ENCODE measurements at places on chromosomes 13 and 19. TPM values are rescaled to one million over a fixed set of nuclear protein-coding genes. Genes with fewer than 3 reads are reported as not detected.

MBD3L3 gene
- polyA plus RNA-seq, result not detected

ZNF540 gene
- 4.5 TPM for polyA plus RNA-seq

ZNF43 gene
- polyA plus RNA-seq, result 36.1 TPM

- DNase-seq, result no peak
These were observed 8.2 kb downstream of the NDUFA11 start for GRCh38 chr19:5895409-5895808.

- DNase-seq, result no peak
These were observed 142.2 kb downstream of the KCTD15 start for GRCh38 chr19:33938821-33939220.

GRCh38 chr19:38849147-38849859 lies 483 bp downstream of the HNRNPL start:
- peak; percentile 93 for DNase-seq

DNA sequence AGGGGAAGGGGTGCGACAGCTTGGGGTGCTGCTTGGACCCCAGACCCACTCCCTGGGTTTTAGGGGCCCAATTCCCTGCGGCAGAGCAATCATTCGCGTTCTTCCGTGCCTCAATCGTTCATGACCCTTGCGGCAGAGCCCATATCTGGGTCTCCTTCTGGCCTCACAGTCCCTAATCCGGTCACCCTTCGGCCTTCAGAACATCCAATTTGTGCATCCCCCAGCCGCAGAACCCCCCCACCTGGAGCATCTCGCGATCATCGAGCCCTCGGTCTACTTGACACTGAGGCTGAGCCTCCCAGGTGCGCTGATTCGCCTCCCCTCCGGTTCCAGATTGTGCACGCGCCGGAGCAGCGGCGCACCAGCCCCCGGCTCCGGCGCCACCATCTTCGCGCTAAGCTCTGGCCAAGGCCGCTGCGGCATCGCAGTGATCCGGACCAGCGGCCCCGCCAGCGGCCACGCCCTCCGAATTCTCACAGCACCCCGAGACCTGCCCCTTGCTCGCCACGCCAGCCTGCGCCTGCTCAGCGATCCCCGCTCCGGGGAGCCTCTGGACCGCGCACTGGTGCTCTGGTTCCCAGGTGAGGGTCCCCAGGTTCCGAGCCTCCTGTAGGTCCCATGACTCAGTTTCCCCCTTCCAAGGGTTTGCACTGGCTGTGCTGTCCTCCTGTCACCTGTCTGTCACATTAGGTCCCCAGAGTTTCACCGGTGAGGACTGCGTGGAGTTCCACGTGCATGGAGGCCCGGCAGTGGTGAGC lies 501 bp downstream of the GTPBP3 start:
- no peak for DNase-seq

GRCh38 chr19:18768997-18769891 lies 21.9 kb downstream of the COMP start:
- no peak for DNase-seq

GRCh38 chr13:113148407-113148806 lies 10.0 kb upstream of the PROZ start:
- no peak for DNase-seq

DNA sequence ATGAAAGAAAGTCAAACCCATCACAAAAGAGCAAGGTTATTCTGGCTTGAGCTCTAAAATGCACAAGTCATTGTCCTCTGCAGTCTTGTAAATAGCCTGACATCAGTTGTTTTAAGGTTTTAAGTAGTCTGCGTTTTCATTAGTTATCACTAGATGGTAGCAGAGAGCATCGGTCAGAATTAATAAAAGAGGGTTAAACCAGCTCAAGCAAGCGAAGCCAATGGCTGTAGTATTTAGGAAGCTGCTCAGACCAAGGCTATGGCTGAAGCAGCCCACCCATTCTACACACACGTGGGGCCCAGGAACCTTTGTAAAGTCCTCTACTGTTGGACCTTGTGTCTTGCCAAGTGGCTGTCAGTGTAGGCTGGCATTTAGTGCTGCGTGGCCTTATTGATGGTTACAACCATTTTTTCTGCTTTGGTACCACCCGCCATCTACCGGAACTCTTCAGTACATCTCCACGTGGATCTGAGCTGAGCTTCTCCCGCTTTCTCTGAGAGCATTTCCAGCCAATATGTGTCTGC lies 13.3 kb upstream of the ZNF57 start:
- DNase-seq, result peak; percentile 25

GRCh38 chr19:10380313-10381102 lies at the start of gene TYK2:
Gene TYK2, minus strand, starts transcription at chr19:10380572. Its CDS starts 2,166 bp downstream, at chr19:10378406.
- DNase-seq, result peak; percentile 98

DNA sequence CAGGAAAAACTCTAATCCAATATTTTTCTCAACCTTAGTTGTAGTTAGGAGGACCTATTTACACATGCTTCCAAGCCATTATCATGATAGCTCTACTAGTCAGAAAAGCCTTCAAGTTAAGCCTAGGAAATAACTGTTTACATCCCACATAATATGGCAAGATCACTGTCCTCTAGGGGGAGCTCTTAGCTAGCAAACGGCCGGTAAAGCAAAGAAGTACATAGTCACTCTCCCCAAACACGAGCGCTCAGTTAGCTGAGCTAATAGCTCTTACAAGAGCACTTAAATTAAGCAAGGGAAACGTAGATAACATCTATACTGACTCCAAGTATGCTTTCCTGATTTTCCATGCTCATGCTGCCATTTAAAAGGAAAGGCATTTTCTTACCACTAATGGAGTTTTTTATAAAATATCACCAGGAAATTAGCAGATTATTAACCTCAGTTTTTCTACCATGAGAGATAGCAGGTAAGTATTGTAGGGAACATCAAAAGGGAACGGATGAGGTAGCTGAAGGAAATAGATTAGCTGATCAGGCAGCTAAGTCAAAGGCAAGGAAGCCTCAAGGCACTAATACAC lies 100.6 kb upstream of the PABPC3 start:
- DNase-seq, result no peak

DNA sequence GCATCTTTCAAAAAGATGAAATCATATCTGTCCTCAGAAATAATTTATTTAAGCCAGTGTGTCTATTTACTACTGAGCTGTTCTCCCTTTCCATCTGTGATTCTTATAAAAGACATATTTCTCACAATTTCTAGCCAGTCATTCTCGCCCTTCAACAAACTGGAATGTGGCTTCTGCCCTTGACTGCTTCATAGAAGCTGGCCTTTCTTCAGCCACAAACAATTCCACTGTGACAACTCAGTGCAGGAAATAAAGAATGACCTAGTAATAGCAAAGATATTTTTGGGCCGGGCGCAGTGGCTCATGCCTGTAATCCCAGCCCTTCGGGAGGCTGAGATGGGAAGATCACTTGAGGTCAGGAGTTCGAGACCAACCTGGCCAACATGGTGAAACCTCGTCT lies 655.5 kb downstream of the PCDH9 start:
- no peak for DNase-seq

DNA sequence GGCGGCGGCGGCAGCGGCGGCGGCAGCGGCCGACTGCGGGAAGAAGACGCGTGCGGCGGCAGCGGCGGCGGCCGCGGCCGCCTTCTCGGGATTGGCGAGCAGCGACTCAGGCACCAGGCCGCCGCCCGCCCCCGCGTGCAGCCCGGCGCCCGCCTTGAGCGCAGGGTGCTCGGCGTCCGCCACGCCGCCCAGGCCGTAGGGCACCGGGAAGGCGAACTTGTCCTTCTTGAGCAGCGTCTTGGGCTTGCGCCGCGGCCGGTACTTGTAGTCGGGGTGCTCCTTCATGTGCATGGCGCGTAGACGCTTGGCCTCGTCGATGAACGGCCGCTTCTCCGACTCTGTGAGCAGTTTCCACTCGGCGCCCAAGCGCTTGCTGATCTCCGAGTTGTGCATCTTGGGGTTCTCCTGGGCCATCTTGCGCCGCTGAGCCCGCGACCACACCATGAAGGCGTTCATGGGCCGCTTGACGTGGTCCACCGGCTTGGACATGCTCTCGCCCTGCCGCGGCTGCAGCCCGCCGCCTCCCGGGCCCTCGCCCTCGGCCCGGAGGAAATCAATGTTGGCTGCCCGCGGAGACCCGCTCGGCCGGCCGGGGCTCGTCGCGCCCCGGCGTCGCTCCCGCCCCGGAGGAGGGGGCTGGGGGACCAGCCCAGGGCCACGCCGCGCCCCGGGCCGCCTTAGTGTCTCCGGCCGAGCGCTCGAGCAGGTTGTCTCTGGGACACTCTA lies 621 bp downstream of the SOX21 start:
- DNase-seq, result no peak

- no peak for DNase-seq
These were observed 42.4 kb downstream of the ADGRE3 start for GRCh38 chr19:14632286-14632685.

DNA sequence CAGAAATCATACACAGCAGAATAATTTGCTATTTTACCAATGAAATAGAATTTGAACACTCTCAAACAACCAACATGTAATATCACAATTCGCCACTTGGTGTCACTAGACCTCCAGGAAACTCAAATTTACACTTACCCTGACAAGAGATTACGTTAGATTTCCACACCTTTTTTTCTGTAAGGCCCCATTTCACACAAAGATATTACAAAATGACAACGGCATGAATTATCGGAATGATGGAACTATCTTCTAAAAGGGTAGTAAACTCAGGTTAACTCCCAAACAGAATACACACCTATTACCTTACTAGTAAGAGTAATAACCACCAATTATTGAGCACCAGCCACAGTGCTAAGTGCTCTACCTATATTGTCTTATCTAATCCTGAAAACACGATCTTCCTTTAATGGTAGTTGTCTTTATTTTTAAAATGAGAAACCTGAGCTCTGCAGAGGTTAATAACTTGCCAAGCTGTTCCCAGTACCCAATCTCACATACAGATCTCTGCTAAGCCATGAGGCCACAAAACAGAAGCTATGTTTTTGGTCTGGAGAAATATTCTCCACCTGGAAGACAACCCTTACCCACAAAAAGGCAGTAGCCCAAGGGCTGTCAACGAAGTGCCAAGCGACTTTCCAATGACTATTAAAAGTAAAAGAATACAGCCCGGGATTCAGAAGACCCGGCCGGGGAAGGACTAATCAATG lies 152.4 kb downstream of the DCLK1 start:
- no peak for DNase-seq

DNA sequence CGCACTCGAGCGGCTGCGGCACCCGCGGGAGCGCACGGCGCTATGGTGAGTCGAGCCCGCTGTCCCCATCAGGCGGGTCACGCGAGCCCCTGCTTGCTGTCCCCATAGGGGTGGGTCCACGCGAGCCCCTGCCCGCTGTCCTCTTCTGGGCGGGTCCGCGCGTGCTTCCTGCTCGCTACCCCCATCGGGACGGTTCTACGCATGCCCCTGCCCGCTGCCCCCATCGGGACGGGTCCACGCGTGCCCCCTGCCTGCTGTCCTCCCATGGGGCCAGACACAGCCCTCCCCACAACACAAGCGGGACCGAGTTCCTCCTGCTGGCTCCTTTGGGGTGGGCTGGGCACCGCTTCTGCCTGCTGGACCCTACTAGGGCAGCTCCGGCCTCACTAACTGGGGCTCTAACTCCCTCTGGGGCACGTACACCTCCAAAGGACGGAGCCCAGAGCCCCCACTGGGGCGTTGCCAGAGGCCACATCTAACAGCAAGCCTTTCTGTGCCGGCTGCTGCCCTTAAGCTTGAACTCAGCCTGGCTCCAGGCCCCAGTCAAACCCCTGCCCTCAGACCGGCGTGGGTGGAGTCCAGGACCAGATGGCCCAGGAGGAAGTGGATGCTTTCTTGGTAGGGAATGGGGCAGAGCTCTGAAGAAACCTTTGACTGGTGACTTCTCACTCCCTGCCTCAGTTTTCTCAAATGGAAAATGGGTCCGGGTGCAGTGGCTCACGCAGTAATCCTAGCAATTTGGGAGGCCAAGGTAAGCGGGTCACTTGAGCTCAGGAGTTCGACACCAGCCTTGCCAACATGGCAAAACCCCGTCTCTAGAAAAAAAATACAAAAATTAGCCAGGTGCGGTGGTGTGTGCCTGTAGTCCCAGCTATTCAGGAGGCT lies 722 bp downstream of the COLGALT1 start:
- no peak for DNase-seq

- DNase-seq, result no peak
These were observed 125.5 kb downstream of the KCNRG start for GRCh38 chr13:50140581-50141374.

DNA sequence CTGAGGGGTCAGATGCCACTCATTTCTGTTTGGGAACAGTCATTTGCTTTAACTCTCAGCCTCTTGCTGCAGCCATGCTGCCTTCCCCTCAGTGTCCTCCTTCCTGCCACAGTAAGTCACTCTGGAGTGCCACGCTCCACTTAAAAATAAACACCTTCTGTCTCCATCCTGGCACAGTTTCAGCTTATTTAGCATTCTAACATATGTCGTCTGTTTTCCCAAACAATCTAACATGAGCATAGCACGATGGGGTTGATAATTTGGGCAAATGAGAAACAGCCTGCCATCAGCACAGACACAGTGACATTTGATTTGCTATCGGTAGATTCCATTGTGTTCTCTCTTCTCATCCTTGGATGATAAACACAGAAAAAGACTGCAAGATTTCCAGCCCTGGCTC lies 768.6 kb downstream of the UQCRFS1 start:
- DNase-seq, result no peak

DNA sequence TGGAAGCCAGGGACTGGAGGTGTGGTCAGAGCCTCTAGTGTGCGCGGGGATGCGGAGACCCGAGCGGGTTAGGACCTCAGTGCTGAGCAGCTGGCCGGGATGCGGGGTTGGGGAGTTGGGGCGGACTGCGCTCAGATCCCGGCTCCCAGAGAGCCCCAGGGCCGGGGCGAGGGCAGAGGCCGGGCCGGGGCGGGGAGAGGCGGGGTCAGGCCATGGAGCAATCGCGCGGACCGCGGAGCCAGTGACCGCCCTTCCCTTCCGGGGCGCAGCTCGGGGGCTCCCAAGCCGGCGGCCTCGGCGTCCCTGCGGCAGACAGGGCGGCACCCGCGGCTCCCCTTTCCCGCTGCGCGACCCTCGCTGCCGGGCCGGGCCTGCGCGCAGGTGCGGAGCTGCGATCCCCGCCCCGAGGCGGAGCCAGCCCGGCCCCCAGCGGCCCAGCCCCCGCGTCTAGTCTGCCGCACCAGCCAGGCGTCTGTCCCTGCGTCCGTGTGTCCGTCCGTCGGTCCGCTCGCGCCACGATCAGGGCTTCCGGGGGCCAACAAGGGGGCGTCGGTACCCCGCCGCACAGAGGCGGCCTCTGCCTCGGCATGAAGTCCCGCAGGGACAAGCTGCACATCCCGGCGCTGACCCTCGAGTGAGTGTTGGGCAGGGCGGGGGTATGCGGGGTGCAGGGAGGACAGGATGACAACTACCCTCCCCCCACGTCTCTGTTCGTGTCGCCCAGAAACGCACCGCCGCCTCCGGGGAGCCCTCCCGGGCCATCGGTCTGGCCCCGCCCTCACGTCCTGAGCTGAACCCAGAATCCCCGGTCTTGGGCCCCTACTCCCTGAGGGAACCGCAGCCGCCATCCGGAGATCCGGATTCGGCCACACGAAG lies 12.4 kb downstream of the MAST3 start:
- no peak for DNase-seq

GRCh38 chr19:34997071-34997617 lies 3.0 kb upstream of the GRAMD1A start:
- no peak for DNase-seq

All from right renal cortex interstitium (tissue), 3 donors.